Activated CD8-positive, alpha-beta memory T cell treated with anti-CD3 and anti-CD28 coated beads for 4 hours (primary cell): ENCODE measurements at places on chromosomes 7 and 10.

GRCh38 chr10:290026-290725 is 154.9 kb downstream of the ZMYND11 start:
- DNase-seq: no peak

GRCh38 chr7:66847879-66848790 is 72.9 kb upstream of the TMEM248 start:
- no peak for DNase-seq

DNA sequence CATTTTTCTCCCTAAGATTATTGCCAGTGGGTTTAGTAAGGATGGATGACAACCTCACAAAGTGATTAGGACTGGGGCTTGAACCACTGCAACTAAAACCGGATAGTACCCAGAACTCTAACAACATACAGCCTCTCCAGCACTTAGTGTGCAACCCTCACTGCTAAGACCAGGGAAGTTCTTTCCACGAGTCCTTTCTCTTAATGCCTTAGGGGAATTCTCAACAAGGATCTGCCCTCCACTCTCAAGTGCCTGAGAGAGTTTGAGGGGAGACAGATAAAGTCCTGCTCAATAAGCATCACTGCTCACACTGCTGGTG is 104.6 kb downstream of the NRP1 start:
- DNase-seq: no peak

- DNase-seq: no peak
These were observed 17.0 kb downstream of the ABI1 start for GRCh38 chr10:26843736-26844135.

DNA sequence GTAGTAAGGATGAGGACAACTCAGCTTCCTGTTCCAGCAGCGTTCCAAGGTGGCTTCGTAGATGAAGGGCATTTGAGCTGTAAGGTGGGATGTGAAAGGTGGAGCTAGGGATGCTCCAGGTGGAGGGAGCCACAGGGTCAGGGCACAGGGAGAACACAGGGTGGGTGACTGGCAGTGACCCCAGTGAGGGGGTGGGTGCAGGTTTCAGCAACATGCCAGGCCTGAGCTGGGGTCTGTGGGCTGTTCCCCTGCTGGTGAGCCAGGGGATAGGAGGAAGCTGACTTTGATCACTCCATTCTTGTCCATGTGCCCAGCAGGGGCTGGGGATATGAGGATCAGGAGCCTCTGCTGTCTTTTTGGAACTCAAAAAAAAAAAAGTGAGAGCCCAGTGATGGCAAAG is 33.2 kb downstream of the CDH23 start:
- no peak for DNase-seq

GRCh38 chr10:36624551-36625100 is 500.8 kb upstream of the ANKRD30A start:
- no peak for DNase-seq

- DNase-seq: peak; percentile 40
These were observed 83.4 kb upstream of the SMNDC1 start for GRCh38 chr10:110387983-110388686.

- no peak for DNase-seq
These were observed 18.3 kb upstream of the MKI67 start for GRCh38 chr10:128144547-128144946.

GRCh38 chr7:29988424-29989256 is 961 bp downstream of the SCRN1 start:
- no peak for DNase-seq

DNA sequence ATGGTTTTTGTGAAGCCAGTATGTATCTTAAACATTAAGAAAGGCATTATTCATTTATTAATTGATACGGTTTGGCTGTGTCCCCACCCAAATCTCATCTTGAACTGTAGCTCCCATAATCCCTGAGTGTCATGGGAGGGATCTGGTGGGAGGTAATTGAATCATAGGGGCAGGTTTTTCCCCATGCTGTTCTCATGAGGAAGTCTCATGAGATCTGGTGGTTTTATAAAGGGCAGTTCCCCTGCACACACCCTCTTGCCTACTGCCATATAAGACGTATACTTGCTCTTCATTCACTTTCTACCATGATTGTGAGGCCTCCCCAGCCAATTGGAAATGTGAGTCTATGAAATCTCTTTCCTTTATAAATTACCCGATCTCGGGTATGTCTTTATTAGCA is 28.1 kb downstream of the OTUD1 start:
- no peak for DNase-seq

DNA sequence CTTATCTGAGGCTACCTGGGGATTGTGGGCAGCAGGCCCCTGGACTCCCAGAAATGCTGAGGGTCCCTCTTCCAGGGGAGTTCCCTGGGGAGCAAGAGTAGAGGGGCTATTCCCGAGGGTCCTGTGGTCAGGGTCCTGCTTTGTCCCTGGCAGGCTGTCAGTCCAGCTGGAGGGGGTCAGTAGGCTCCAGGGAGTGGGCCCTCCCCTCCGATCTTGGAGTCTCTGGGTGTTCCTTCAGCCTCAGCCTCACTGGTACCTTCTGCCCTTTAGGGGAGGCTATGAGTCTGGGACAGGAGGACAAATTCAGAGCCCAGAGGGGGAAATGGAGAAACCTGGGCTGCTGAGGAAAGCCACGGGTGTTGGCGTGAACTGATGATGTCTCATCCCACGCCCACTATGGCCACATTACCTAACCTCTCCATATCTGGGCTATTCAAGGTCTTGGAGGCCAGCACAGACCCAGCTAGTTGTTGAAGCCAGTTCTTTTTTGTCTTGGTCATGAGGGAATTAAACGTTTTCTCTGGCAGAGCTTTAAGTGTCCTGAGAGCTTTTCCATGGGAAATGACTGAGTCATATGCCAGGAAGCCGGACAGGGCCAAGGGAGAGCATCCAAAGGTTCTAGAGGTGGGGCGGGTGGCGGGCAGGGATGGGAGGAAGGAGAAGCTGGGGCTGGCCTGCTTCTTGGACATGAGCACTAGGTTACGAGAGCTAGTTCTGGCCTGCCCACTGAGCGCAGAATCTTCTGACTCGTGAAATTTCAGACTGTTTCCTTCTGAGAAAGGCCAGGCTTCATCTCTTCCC is 6.2 kb downstream of the CALHM2 start:
- DNase-seq: no peak

DNA sequence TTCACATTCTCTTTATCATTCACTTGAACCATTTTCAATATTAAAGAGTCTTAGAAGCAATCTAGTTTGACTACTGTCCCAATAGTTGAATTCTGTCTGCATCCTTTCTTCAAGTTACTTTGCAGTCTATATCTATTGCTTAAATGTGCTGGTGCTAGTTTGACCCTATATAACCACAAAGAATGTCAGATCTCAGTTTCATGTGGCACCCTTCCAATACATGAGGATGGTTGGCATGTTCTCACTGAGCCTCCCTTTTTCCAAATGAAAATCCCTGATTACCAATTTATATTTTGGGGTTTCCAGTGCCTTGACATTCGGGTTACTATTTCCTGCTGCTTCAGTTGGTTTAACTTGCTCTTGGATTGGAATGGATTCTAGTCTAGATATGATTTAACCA is 292.7 kb downstream of the EXOC4 start:
- no peak for DNase-seq

- no peak for DNase-seq
These were observed 718.9 kb downstream of the LRMDA start for GRCh38 chr10:76150139-76150875.

GRCh38 chr7:26458466-26459145 is 166.9 kb downstream of the SNX10 start:
- DNase-seq: no peak

GRCh38 chr7:48617993-48618392 is 306.4 kb upstream of the CDC14C start:
- no peak for DNase-seq

GRCh38 chr10:97784200-97784810 is 12.5 kb upstream of the SFRP5 start:
- no peak for DNase-seq

GRCh38 chr7:40015790-40016296 is 65.8 kb downstream of the CDK13 start:
- no peak for DNase-seq

GRCh38 chr10:35417795-35418194 is 81.5 kb downstream of the CCNY start:
- no peak for DNase-seq
